MG63 (cell line): ENCODE measurements at places on chromosomes 4 and X. TPM values are rescaled to one million over a fixed set of nuclear protein-coding genes. Genes with fewer than 3 reads are reported as not detected.

DNA sequence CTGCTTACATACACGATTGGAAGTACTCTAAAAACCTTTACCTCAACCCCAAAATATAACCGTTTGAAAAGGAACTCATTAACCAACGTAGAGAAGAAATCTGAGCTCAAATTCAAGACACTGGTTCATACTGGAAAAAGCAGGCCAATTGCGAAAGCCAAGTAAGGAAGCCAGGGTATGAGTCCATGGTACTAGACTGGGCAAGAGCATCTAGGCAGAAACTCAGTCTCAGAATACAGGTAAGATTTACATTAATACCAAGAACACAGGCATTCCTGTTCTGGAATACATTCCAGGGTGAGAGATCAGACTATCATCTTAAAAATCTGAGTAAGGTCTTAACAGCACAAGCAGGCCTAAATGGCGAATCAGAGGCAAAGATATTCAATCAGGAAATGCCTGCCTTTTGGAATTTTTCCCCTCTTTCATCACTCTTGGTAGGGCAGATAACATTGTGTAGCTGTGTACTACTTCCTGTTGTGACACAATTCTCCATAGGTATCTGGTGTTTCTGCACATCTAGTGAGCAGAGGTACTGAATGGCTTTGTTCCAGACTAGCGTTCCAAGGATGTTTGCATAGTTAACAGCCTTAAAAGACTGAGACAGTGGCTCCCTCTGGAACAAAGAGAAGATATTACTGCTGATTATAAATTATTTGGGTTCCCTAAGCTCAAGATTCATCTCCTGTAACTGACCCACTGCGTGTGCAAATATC lies 311.3 kb downstream of the PCDH19 start:
- DNase-seq = no peak

- DNase-seq = no peak
Measured at GRCh38 chrX:48511560-48511959, 2.8 kb downstream of the PORCN start.

DNA sequence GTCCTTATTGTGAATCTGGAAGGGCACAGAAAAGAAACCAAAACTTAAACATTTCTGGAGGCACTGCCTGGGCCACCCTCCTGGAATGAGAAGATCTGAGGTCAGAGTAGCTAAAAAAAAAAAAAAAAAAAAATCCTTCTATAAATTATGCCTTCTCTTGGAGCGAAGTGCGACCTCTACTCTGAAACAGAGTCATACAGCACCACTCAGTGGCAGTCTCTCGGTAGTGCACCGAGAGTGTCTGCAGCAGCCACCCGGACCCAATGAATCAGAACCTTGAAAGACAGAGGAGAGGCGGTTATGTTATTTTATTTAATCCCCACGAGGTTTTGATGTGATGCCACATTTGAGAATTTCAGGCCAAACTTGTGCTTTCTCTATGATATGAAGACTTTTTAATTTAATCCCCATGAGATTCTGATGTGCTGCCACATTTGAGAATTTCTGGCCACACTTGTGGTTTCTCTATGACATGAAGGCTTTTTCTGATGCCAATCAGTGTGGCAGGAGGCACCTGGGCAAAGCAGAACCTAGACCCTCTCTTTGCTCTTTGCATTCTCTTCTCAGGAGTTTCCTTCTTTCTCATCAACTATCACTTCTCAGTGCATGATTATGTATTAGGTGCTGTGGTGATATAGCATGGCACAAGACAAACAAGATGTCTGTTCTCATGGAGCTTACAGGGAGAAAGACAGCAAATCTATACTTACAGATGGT lies 5.6 kb upstream of the CT47C1 start:
- peak; percentile 30 for DNase-seq

ZNF718 gene
- total RNA-seq = 2.2 and 3.9 TPM in 2 replicates

DNA sequence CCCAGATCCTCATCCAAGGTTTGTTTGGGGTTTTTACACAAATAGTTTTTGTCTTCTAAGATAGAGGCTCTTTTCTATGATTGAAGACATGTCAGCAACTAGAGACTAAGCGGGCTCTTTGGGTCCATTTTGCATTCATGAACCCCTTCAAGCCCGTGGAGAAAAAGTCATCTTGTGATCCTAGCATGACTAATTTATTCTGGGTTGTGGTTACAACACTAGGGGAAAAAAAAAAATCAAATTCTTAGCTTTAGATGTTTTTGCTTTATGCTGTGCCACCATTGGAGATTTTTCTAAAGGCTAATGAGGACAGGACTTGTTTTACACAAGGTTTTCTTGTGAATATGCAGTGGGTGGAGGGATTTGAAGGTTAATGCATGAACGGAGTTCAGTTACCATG lies 440.0 kb downstream of the PCDH7 start:
- DNase-seq = no peak

DKC1 gene
- total RNA-seq = 34.1 and 41.0 TPM in 2 replicates

RAB40A gene
- not detected in 2 replicates for total RNA-seq

NR3C2 gene
- total RNA-seq = not detected in 2 replicates

- DNase-seq = no peak
Measured at GRCh38 chr4:7286798-7287197, 94.5 kb downstream of the SORCS2 start.

- no peak for DNase-seq
Measured at GRCh38 chr4:129167640-129168260, 71.8 kb downstream of the C4orf33 start.

DNA sequence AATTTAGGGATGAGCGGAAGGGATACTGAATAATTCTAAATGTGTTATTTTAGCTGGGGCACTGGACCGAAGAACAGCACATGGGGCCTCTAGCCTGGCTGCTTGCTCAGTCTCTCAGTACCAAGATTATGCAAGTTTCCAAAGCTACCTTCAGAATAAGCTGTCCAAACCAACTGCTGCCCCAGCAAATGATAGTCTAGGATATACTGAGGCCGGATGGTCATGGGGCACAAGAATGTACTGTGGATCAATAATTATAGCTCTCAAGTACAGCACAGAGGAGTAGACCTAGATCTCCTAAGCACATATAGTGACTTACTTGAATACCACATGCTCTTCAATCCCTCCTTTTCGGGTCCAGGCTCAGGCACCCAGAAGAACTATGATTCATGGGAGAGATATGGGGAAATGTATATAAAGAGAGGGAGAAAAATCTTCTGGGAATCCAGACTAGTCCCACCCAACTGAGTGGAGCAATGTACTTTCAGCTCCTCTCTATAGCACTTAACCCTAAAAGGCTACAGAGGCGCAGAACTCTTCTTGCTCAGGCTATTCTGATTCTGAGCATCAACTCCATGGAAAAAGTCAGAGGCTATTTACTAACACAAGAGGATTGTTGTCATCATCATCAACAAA lies 160.3 kb upstream of the GPC4 start:
- no peak for DNase-seq

DNA sequence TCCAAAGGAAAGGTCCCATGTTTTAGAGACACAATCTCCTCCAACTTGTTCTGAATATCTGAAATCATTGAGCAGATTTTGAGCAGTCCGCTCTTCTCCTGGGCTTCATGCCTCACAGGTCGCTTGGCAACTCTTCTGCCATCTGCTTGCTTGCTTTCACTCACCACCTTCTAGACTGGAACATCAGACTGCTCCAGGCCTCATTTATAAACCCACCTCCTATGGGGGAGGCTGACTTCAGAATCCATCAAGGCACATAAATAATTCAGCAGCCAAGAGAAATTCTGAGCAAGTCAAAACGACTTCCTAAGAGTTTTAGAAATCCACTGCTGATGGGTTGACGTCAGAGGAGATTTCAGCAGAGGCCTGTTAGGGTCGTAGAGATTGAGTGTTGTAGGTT lies 64.1 kb downstream of the FAM184B start:
- DNase-seq = no peak

- DNase-seq = no peak
Measured at GRCh38 chr4:28360681-28361080, 1500.0 kb downstream of the STIM2 start.

TMPRSS11A gene
- total RNA-seq = not detected in 2 replicates

- DNase-seq = no peak
Measured at GRCh38 chr4:168550064-168550766, 53.4 kb downstream of the PALLD start.

TEX13D gene
- total RNA-seq = not detected in 2 replicates

DNA sequence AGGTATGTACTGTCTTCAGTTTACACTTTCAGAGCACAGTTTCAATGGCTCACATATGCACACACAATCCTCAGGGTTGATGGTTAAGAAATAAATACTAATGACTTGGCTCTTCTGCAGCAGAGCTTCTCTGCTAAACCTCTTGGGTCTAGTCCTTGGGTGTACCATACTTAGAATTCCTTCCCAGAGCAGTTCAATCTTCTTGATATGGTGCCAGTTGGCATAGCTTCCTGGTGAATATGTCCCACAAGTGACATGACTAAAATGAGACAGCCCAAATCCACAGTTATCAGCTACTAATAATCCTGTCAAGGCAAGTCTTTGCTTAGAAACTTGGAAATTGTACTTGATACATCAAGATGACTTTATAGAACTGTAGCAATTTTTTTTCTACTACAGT lies 654.4 kb downstream of the IQCM start:
- no peak for DNase-seq

DNA sequence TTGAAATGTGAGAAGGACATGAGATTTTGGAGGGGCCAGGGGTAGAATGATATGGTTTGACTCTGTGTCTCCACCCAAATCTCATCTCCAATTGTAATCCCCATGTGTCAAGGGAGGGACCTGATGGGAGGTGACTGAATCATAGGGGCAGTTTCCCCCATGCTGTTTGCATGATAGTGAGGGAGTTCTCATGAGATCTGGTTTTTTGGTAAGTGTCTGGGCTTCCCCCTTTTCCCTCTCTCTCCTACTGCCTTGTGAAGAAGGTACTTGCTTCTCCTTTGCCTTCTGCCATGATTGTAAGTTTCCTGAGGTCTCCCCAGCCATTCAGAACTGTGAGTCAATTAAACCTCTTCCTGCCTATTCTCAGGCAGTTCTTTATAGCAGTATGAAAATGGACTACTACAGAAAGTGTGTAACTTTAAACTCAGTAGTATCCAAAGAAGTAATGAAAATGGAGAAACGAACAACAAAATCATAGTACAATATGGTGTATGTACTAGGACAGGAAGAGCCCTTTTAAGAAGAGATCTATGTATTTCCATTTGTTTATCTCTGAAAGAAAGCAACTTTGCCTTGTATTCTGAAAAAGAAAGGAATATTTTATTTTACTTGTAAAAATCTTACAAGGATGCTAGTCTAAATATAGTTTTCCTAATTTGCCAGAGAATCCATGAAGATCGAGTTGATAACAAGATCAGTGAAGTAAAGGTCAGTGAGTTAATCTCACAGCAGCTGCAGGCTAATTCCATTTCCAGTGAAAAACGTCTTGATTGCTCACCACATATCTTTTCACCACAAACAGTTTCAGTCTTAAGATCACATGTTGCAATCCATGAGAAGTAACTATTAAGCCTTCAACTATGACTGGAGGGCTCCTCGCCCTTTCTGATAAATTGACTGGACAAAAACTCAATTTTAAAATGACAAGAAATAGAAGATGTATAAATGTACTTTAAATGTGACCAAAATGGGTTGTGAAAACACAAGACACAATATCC lies 20.5 kb downstream of the PKD2 start:
- DNase-seq = no peak

SPANXC gene
- not detected in 2 replicates for total RNA-seq

DNA sequence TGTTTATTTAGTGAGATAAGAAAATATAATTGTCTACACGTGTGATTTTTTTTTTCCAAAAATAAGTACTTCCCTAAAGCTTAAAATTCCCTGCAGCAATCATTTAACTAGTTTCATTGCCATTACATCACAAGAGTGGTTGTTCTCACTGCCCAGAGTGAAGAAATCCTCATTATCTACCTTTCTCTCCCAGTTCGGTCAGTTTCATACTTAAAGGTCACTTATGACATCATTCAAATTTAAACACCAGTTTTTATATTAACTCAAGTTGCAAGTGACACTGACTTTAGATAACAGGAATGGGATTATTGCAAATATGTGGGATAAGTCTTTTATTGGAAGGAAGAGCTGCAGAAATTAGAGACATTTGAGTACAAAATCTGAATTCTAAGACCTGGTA lies 1699.8 kb upstream of the IGFBP7 start:
- DNase-seq = no peak

DNA sequence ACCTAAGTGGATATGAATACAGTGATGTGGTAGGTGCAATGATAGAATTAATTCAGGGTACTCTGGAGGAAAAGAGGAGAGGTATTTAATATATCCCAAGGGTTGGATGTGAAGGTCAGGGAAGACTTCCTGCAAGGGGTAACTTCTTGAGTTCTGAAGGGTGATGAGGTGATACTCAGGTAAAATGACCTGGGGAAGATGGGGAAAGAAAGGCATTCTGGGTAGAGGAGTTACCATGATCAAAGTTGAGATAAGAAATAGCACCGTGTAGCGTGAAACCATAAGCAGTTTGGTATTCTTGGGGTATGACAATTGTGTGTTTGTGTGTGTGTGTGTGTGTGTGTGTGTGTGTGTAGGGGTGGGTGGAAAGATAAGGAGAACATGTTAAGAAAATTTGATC lies 270.4 kb upstream of the LCORL start:
- DNase-seq = no peak

DNA sequence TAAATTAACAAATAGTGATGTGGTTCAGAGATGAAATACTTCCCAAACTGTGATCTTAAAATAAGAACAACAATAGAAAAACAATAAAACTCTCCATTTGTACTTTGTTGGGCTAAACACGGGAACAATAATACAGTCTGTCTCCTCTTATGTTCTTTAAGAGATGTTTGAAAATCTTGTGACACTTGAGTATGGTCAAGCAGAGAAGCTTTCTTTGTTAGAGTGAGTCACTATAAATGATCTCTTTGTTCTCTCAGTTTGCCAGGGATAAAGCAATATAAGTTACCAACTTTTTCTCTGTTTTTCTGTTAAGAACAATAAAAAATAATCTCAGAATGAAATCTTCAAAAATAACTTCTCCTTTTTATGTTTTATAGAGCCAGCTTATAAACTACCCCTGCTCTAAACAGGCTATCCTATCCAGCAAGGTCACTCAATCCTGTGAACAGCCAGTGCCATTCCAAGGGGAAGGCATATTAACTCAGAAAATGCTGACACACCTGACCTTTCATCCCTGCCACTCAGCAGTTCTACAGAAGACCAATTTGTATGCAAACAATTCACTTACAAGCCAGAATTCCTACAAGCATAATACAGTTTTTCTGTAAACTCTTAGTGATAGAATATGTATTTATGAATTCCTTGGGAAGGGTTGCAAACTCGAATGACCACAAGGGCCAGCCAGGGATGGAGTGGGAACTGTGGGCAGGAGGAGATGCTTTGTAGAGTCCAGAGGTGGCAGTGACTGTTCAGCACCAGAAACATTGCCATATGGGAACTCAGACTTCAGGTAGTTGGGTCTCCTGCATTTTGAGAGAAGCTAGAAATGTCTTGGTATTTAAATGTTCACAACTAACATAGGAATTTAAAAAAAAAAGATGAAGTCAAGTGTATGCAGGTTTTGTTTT lies 52.2 kb downstream of the AFM start:
- DNase-seq = no peak

TEX28 gene
- total RNA-seq = not detected in 2 replicates

GRCh38 chr4:87442889-87443288 lies 20.5 kb downstream of the NUDT9 start:
- DNase-seq = no peak

- DNase-seq = peak; percentile 8
Measured at GRCh38 chr4:39814403-39815185, 116.7 kb downstream of the UBE2K start.

GRCh38 chr4:132114885-132115284 lies 1034.2 kb upstream of the PCDH10 start:
- DNase-seq = peak; percentile 18

GRCh38 chr4:140014284-140014683 lies 139.7 kb downstream of the MAML3 start:
- DNase-seq = no peak

- peak; percentile 86 for DNase-seq
Measured at GRCh38 chr4:1721003-1721665, at the start of the genes TACC3 and TMEM129. TACC3 (plus strand) TSS chr4:1721521; CDS start chr4:1723422, 1,901 bp downstream. TMEM129 (minus strand) TSS chr4:1721323; CDS start chr4:1720837, 486 bp downstream.
